Stimulated activated CD8-positive, alpha-beta memory T cell treated with anti-CD3 and anti-CD28 coated beads, Interleukin-4, amount 100 ng/mL, for 1 hour (primary cell): ENCODE measurements at places on chromosomes 7 and 10.

GRCh38 chr7:139103057-139103815 is 6.3 kb downstream of the ZC3HAV1 start:
- DNase-seq: no peak

DNA sequence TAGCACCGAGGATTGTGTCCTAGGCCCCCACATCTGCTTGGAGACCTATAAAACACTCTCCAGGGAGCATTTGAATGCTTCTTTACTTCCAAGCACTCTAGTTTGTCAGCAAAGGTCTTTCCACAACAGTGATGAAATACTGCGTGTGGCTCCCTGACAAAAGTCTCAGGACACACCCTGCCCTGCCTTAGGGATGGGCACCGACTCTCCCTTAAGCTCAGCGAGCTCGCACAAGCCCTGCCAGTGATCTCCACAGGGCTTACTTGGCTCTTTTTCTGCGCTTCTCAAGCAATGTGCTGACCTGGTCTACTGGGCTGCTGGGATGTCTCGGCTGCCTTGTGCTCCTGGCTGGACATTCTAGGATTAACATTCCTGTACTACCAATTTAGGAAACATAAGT is 84.3 kb upstream of the MPP7 start:
- no peak for DNase-seq

DNA sequence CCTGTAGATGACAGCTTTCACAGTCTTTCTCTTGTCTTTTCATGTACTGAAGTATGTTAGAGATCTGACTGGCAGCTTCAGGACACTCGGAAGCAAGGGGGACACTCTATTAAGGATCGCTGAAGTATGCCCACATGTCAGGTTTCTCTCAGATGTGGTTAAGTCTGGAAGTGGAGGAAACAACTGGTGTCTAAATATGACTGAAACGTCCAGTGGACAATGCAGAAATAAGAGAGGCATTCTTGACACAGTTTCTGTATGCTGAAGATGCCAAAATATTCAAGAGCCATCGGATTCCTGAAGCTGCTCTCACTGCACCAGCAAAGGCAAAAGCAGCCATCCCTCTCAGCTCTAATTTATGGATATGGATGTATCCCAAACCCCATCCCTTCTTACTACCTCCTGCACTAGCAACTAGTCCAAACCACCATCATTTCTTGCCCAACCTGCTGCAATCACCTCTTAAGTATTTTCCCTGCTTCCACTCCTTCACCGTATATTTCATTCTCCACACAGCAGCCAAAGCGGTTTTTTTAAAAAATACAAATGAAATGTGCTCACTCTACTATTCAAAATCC is 113.4 kb downstream of the REEP3 start:
- DNase-seq: no peak

DNA sequence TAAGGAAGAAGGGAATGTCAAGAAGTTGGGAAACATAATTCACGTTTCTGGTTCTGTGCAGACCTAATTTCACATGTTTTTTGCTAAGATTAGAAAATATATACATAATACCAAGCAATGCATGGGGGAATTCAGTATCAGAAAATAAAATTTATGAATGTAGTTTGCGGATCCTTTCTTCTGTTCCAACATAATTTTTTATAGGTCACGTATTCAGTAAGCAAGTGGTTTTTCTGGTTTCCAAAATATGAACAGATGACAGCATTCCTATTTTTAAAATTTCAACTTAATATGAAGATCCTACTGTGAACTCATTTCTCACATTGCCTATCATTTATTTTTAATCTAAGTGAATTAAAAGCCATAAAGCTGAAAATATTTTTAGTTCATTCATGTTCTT is 560.0 kb upstream of the NRG3 start:
- no peak for DNase-seq

DNA sequence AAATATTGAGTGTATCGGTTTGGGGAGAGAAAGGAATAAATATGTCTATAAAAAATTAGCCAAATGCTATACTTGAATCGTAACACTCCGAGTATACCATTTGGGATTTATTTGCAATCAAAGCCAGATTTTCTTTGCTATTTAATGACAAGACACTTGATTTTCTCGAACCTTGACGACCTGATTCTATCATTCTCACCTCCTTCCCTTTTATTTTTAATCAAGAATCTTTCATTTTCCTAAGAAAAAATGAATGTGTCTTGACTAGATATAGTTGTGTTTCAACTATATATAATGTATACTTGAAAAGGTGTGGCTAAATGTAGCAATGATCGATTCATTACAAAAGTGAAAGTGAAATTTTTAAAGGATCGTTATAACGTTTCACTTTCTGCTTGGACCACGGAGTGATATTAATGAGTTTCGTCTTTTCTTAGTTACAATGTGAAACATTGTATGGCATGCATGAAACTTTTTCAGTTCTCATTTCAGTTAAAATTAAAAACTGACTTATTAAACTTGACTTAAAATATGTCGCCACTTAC is 562 bp downstream of the NUB1 start:
- no peak for DNase-seq

DNA sequence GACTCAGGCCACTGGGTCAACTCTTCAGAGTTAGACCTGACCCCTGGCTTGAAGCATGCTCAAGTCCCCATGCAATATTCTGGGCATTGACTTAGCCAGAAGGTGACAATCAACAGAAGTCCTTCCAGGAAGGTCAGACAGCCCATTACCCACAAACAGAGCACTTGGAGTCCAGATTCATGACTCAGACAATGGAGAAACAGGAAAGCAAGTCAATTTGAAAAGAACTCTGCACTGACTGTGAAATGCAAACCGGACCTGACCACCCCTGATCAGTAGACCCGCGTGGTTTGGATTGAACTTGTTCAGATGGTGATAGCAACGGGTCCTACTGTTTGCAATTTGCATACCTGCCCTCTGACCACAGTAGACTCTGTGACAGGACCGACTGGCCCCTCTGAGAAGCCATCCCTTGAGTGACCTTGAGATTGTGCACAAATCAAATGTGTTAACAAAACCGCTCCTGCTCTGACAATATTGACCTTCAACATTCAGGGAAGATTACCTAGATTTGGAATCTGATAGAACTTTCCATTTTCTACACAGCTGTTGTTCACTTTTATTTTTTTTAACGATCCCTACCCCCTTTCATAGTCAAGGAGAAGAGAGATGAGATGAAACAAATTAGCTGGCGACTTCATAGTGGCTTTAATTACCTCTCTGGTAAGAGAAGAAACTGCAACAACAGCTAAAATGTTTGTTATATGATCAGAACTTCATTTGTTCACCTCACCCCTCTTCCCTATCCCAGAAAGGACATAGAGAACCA is 138.7 kb downstream of the NRP1 start:
- DNase-seq: no peak

DNA sequence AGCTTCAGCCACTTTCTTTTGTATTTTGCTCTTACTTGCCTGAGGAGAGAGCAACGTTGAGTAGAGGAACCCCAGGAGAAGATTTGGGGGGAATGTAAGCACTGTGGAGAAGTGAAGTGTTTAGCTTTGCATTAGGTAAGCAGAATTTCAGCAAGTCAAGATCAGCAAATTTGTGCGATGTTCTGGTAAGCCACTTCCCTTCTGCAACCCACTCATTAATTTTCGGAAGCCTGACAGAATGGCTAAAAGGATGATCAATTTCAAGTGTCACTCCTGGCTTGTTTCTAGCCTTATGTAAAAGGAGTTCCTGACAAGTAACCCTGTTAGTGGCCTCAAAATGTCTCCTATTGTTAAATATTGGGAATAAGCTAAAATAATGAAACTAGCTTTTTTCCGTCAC is 48.5 kb upstream of the NXPH1 start:
- no peak for DNase-seq

DNA sequence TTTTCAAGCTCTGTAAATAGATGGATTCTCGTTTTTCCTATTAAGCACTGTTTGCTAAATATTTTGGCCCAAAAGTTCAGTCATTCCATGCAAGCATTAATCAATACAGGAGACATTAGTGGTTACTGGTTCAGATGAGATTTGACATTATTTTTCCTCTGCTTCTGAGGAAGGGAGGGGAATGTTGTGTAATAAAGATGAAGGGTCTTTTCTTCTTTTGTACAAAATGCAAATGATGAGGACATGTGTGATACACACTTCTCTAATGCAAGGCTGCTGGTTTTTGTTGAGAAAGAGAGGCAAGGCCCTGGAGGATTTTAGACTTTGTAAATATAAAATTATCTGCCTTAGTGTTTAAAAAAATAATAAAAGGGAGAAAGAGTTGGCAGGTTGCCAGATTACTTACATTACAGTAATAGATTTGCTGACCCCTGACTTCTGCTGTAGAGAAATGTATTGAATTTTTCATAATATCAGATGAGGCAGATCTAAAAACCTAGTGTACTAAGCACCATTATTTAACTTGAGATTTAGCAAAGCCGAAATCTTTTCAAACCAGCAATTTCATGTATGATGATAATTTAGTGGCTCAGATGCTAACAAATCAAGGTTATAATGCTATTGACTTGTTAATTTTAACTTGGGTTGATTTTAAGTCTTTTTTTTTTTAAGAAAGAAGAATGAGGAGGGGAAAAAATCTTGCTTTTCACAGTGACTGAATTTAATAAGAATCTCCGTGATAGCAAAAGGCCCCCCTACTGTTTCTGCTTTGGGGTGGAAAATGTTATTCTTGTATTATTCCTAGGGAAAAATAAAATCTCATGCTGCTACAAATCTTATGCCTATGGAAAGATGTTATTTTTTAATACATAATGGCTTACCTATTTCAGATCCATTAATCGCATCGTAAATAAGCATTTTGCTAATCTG is 180.1 kb downstream of the ARID5B start:
- DNase-seq: no peak

DNA sequence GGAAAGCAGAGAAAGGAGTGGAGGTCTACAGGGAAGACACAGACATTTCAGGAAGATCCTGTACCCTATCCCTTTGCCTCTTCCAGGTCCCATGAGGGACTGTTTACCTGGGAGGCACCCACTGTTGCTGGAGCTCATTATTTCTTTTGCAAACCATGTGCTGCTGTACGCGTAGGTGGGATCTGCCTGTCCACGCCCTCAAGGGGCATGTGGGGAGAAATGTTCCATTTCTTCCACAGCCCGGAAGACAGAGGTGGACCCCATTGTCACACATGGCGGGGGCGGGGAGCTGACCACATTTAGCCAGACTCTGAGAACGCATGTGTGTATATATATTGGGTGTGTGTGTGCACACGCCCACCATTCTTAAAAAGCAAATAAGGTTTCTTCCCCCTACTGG is 2.0 kb downstream of the PLXNA4 start:
- no peak for DNase-seq

GRCh38 chr10:49177391-49178355 is 10.5 kb downstream of the TMEM273 start:
- DNase-seq: peak; percentile 28

- DNase-seq: no peak
Measured at GRCh38 chr7:18995270-18995671, 122.2 kb downstream of the TWIST1 start.

DNA sequence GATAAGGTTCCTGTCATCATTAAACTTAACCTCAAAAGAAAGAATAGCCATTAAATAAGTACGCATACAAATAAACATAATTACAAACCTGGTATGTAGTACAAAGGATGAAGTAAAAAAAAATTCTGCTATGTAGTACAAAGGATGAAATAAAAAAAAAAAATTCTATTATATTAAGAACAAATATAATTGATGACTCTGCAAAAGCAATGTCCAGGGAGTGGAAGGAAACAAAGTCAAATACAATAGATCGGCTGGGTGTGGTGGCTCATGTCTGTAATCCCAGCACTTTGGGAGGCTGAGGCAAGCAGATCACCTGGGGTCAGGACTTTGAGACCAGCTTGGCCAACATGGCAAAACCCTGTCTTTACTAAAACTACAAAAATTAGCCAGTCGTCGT is 56.9 kb downstream of the ABI1 start:
- no peak for DNase-seq

- no peak for DNase-seq
Measured at GRCh38 chr7:137657476-137658189, 189.1 kb downstream of the DGKI start.

DNA sequence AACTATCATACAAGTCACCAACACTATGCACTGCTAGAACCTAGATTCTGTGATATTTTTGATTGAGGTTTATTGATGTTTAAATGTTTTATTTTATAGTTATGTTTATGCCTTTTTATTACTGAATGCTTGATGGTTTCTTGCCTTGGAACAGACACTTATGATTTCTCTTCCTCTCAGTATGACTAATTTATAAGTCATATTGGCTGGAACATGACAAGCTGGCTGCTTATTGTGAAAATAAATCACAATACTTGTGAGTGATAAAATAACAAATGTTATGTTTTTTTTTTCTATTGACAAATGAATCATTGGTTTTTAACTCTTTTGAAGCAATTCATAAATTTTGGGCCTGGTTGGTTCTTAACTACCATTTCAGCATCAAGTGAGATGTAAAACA is 142.0 kb upstream of the MALRD1 start:
- DNase-seq: no peak

- no peak for DNase-seq
Measured at GRCh38 chr7:1924258-1924817, 254.3 kb downstream of the ELFN1 start.

DNA sequence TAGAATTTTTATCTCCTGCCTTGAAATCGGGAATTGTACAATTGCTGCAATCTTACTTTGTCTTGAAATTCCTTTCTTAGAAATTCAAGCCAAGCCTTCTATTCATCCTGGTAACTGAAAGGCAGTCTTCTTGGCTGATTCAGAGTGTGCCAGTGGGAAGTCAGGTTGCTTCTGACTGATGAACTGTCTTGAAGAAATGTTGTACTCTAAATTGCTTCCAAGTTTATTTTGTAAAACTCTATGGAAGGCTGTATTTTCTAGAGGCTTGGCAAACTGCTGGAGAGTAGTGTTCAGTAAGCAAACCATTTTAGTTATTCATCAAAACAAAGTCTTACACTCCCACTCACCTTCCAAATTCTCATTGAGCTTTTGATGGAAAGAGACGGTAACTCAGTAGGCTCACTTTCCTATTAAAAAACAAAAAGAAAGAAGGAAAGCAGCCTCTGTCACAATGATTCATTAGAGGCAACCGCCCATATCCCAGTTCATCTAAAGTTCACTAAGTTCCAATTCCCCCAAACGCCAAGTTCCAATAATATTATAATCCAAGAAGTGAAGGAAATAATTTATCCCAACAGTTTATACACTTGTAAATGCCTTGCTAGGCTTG is 187.9 kb upstream of the MALRD1 start:
- DNase-seq: no peak

DNA sequence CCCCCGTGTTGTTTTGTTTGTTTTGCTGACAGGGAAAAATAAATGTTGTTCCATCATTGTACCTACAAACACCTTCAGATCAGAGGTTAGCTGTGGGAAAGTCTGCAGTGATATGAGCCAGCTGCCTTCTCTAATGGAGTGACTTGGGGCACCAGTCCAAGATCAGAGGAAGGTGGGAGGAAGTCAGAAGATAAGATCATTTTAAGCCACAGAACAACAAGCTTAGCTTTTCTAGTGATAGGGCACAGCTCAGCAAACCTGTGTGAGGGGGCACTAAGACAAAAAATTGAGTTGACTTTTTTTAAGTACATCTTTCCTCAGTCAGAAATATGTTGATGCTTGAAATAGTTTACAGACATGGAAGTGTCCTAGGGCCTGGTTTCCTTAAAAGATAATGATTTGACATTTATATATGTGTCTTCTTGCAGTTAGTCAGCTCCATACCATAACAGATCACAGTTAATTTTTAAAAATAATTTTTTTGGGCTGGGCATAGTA is 240.3 kb upstream of the KAT6B start:
- DNase-seq: no peak
